AG04450 (cell line): ENCODE measurements at places on chromosomes 6 and 20. TPM values are rescaled to one million over a fixed set of nuclear protein-coding genes. Genes with fewer than 3 reads are reported as not detected.

- no peak for DNase-seq
Measured at GRCh38 chr6:143507358-143508145, 4.0 kb downstream of the FUCA2 start.

The RIMS4 gene
- polyA plus RNA-seq = not detected in 2 replicates

- peak; percentile 47 for DNase-seq
Measured at GRCh38 chr20:6519556-6519955, 247.9 kb upstream of the BMP2 start.

DNA sequence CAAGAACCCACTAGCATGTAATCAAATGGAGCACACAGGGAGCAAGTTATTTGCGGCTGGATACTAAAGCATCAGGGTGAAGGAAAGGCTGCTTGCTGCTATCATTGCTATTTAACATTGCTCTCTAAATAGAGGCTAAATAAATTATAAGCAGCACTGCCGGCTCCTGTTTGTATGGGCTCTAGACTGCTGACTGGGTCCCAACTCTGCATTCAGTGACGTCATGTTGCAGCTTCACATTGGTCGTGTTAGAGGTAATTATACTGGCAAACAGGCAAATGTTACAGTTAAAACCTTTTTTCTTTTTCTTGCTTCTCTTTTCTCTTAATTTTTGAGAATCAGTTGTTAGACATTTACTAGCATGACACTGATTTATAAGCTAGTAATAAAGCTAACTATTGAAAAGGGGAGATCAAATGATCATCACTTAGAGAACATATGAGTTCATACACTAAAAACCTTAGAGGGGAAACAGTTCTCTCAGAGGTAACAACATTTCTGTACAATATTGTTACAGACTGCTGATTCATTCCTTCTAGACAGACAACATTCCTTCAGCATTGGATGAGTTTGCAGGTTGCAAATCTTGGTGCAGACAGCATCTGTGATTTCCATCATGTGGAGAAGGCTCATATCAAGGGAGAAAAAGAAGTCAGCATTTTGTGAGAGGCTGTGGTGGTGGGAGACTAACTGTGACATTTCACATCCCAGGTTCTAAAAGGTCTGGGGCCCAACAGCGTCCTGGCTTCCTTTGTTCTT is 15.9 kb downstream of the RFPL4B start:
- no peak for DNase-seq

DNA sequence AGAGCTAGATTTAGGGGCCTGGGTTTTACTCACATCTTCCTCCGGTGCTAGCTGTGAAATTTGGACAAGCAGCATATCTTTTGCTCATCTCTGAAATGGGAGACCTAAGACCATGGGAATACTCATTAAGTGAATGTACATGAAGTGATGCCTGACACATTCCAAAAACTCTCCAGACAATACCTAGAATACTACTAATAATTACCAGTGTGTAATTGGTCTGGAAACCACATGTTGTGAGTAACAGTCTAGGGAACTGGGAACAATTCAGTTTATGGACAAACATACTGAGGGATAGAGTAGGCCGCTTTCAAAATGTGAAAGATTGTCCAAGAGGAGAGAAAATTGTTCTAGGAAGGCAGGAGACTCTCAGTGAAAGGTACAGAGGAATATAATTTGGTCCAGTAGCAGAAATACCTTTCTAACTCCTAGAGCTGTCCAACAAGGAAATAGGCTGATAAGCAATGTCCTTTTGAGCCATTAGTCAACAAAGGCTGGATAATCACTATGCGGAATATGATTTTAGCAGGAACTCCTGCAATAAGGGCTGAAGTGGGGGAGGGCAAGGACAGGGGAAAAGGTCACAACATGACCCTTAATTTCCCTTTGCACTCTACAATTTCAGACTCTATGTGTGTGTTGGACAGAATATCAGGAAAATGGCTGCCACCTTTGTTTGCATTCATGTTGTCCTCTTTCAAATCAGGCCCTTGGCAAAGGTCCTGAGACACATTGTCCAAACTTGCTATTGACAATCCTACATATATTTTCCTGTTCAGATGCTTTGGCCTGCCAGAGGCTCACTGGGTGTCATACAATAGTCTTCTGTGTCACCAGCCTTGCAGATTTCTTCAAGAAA is 315.4 kb downstream of the PLCB1 start:
- no peak for DNase-seq

- DNase-seq = no peak
Measured at GRCh38 chr6:46511320-46511719, 20.1 kb upstream of the RCAN2 start.

GRCh38 chr20:31751126-31751525 is 12.0 kb downstream of the TPX2 start:
- DNase-seq = peak; percentile 78

The LAMA2 gene
- 33.0 TPM in 2 replicates for polyA plus RNA-seq

DNA sequence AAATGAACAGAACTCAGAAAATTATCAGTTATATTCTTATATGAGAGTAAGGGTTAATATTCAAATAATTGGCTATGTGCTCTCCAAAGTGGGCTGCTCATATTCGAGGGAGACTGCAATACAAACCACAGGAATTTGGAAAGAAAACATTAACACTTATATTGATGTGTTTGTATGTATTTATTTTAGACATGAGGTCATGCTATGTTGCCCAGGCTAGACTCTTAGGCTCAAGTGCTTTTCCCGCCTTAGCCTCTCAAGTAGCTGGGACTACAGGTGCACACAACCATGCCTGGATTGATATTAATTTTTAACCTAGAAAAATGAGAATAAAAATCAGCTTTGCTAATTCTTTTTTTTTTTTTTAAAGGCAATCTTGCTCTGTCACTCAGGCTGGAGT is 35.0 kb downstream of the BTBD9 start:
- no peak for DNase-seq

GRCh38 chr20:45965169-45966002 is 6.6 kb downstream of the ZNF335 start:
- no peak for DNase-seq

DNA sequence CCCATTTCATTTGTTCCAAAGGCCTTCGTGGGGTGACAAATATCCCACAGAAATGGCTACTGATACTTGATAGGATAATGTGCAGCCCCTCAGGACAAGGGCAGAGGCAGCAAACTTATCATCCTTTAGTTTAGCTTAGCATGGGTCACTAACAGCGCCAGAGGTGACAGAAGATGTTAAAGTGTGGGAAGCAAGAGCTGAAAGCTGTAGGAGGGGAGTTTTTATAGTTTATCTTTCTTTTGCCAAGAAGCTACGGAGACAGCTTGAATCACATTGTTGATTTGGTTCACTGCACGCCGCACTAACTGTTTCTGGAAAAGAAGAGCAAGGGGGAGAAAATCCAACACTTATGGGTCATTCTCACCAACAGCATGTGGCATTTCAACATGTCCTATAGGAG is 773.9 kb upstream of the MMS22L start:
- DNase-seq = no peak
